ENCODE measurements at places on chromosomes 3 and 15.

- DNase-seq = peak; percentile 55
These were observed 5.1 kb upstream of the SLC25A38 start for GRCh38 chr3:39378088-39378487.

DNA sequence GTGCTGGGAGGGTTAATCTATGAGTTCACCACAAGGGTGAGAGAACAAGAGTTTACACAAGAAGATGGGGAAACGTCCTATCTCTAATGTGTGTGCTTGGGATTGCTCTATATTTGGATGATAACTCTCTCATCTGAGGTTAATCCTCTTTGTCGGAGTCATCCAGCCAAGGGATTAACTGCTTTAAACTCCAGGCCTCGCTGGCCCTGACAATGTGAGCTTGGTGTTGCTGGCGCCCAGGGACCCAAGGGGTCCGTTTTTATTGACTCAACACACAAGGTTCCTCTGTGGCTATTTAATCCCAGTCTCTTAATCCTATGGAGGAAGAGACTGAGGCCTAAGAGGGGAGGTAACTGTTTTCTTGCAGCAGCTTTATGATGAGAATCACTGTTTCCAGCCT, 14.2 kb downstream of the SV2B start:
- no peak for DNase-seq

- DNase-seq = no peak
These were observed 2.4 kb downstream of the DLL4 start for GRCh38 chr15:40931300-40932142.

DNA sequence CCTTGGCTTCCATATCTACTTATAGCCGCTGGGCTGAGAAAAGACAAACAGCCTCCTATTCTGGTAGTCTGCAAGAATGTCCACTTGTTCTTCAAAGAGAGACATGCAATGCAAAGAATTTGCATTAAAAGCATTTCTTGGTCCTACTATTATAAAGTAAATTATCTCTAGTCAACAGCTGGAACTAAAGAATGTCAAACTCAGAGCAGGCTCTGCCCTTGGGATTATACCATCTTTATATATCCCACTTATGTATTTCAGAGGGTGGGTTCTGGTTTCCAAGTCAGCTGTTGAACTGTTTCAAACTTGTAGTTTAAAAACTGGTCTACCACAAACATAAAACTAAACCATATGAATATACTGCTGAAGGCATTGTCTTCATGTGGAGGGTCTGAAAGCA, 7.0 kb upstream of the ACTC1 start:
- no peak for DNase-seq

GRCh38 chr15:66133247-66133885, 120.2 kb downstream of the MEGF11 start:
- no peak for DNase-seq

DNA sequence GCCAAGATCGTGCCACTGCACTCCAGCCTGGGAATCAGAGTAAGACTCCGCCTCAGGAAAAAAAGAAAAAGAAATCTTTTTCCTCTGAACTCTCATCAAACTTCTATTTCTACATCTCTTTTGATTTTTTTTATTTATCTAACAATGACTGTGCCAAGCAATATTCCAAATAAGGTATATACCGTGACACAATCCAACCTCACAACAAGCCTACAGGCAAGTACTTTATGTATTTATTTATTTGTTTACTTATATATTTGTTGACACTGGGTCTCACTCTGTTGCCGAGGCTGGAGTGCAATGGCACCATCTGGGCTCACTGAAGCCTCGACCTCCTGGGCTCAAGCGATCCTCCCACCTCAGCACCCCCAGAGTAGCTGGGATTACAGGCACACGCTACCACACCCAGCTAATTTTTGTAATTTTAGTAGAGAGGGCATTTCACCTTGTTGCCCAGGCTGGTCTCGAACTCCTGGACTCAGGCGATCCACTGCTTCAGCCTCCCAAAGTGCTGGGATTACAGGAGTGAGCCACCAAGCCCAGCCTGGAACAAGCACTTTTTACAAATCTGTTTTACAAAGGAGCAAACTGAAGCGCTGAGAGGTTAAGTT, 94.9 kb upstream of the CHD2 start:
- no peak for DNase-seq

DNA sequence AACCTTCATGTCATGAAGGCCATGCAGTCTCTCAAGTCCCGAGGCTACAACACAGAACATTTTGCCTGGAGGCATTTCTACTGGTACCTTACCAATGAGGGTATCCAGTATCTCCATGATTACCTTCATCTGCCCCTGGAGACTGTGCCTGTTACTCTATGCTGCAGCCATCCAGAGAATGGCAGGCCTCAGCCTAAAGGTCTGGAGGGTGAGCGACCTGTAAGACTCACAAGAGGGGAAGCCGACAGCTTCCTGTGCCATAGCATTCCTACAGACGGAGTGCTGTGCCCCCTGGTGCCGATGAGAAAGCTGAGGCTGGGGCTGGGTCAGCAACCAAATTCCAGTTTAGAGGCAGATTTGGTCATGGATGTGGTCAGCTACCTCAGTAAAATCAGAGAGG, 51.3 kb upstream of the CADPS start:
- DNase-seq = no peak

- no peak for DNase-seq
These were observed 126.0 kb upstream of the ANKRD28 start for GRCh38 chr3:15923640-15924405.

- DNase-seq = no peak
These were observed 123.7 kb upstream of the IGSF10 start for GRCh38 chr3:151584566-151584965.

DNA sequence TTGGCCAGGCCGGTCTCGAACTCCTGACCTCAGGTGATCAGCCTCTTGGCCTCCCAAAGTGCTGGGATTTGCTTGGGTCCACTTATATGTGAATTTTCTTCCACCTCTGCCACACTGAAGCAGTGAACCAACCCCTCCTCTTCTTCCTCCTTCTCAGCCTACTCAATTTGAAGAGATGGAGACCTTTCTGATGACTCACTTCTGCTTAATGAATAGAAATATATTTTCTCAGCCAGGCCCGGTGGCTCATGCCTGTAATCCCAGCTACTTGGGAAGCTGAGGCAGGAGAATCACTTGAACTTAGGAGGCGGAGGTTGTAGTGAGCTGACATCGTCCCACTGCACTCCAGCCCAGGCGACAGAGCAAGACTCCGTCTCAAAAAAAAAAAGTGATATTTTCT, 46.8 kb upstream of the GATM start:
- DNase-seq = no peak

DNA sequence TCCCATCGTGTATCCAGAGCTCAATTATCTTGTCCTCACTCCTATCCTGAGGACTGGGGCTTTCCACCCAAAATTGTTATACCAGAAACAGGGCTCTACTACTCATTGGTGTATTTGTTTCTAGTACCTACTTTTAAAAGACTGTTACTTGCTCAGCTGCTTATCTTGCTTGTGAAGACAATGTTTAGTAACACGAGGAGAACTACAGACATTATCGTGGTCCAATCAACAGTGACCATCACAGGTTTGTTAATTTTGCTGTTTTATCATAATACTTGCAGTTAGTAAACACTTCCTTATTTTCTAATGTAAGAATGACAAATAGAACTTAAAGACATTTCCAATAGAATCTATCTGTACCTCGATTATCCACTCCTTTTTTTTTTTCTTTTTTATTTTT, 13.5 kb downstream of the LRCH3 start:
- DNase-seq = no peak

DNA sequence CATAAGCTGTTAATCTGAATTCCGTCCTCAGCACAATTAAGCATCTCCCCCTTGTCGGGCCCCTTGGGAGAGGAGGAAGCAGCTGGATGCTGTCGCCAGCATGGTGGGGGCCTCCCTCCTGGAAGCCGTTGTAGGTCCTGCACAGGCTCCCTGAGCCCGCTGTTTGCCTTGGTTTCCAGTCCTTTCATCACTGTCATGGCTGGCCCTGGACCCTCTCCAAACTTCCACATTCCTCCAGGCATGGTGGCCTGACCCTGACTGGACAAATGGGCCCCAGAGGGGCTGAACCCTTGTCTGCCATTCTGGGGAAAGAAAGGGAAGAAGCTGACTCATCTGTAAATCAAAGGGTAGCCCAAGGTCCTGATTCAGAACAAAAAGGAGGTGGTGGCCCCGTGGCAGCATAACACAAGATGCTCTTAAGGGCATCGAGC, 300.5 kb upstream of the LRRFIP2 start:
- no peak for DNase-seq

DNA sequence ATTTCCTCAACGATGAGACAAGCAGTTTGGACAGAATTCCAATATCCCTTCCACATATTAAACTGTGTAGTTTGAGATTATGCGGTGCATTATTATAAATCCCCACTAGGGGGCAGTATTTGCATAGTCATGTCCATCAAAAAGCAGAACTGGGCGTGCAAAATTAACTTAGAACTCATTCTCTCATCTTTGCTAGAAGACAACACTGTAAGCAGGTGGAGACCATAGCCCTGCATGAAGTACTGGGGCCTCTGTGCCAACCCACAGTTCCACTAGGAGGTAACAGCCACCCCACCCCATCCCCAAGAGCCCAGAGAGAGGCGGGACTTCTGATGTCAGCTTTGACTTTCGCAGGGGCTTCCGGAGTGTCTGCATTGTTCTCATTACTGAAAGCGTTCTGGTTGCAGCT, 106.6 kb upstream of the TMC3 start:
- DNase-seq = peak; percentile 50

GRCh38 chr3:89238846-89239245, 131.4 kb downstream of the EPHA3 start:
- no peak for DNase-seq

GRCh38 chr15:60000824-60001609, 3.1 kb upstream of the FOXB1 start:
- DNase-seq = no peak

DNA sequence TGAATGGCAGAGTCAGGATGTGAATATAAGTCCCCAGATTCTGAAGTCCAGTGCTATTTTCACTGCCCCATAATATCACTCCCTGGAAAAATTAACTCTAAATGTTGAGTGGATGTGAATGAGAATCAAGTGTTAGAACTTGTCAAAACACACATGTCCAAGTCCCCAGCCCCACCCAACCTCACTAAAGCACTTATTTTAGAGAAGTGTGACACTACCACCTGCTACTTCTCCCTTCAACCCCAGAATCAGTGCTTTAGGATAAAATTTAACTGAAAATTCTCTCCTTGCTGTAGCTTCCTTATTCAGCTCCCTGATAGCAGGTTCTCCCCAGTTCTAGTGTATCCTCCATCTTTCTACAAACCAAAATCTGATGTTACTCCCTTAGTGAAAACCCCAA, 35.8 kb downstream of the HERC1 start:
- no peak for DNase-seq

- no peak for DNase-seq
These were observed 667.1 kb upstream of the NR2F2 start for GRCh38 chr15:95663156-95664100.

DNA sequence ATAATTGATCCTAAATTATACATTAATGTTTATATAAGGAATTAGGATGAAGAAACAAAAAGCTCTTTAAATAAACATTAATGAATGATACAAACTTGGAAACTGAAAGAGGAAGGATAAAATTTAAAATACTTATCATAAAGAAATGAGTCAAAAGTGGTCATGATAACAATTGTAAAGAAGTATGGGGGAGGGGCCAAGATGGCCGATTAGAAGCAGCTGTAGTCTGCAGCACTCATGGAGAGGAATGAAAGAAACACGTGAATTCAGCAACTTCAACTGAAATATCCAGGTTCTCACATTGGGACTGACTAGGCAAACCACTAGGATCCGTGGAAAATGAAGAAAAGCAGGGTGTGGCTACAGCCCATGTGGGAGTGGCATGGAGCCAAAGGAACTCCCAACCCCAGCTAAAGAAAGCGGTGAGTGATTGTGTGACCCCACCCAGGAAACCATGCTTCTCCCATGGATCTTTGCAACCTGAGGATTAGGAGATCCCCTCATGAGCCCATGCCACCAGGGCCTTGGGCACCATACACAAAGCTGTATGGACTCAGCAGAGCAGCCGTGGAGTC, 13.1 kb upstream of the CP start:
- no peak for DNase-seq

DNA sequence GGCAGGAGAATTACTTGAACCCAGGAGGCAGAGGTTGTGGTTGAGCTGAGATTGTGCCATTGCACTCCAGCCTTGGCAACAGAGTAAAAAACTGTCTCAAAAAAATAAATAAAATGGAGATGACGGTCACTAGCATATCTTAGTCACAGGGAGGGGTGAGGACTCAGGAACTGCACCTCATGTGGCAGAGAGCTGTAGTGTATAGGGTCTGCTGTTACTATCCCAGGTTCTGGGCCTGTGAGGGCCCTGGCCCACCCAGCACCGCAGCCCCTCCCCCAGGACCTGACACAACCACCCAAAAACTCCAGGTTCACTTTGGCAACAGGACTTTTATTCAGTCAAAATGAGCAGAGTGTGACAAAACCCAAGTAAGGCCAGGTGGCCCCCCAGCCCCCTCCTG, 22.3 kb downstream of the RNU5B-1 start:
- no peak for DNase-seq

DNA sequence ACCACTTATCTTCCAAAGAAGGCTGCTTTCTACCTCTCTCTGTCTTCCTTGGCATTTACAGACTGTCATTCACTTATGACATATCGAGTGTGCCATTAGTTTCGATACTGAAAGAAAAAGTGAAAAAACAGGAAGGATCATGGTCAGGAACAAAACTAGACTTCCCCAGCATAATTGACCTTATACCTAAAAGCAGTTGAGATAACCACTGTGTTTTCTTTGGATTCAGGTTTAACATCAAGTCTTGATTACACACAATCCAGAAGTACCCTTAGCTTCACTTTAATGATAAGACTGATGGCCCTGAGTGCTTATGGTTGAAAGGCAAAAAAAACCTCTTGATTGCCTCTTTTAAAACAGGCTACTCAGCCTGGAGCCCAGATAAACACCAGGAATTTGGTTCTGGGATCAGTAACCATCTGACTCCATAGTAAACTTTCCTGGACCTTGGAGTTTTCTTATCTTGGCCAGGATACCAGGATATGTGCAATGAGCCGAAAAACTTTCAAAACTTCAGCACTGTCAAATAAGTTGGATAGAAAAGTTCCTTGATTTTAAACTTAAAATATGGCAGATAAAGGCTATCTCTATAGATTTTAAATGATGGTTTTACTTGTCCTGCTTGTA, 5.0 kb upstream of the UACA start:
- DNase-seq = no peak

GRCh38 chr3:46280105-46280797, 38.0 kb downstream of the CCR3 start:
- no peak for DNase-seq

- DNase-seq = no peak
These were observed 118.7 kb downstream of the RPL22L1 start for GRCh38 chr3:170751083-170751898.

DNA sequence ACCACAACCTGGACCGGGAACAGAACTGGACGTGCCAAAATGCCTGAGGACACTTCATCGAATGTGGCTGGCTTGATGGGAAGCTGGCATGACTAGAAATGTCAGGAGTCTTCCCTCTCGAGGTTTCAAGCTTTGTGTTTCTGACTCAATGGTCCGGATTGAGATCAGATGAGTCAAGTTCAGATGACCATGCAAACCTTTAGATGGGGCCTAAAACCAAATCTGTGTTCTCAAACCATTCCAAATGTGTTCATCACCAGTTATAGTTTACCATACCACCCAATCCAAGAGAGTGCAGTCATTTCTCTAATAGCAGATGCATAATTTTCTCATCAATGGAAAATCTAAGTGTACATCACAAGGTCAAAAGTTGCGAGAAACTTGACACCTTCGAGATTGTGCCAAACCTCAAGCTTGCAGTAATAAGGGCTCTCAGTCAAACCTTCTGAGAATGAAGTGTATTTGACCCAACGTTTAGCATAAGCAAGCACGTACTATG, 369.1 kb downstream of the RORA start:
- DNase-seq = no peak
